ENCODE measurements at places on chromosomes 12 and 14.

GRCh38 chr12:41683023-41683422 lies 461.7 kb downstream of the GXYLT1 start:
- no peak for DNase-seq

- DNase-seq = no peak
Observed at GRCh38 chr14:89146274-89146673, 270.8 kb downstream of the FOXN3 start.

GRCh38 chr14:81454572-81455218 lies 54.6 kb upstream of the STON2 start:
- no peak for DNase-seq

GRCh38 chr14:77812028-77812427 lies 12.1 kb downstream of the ADCK1 start:
- no peak for DNase-seq

DNA sequence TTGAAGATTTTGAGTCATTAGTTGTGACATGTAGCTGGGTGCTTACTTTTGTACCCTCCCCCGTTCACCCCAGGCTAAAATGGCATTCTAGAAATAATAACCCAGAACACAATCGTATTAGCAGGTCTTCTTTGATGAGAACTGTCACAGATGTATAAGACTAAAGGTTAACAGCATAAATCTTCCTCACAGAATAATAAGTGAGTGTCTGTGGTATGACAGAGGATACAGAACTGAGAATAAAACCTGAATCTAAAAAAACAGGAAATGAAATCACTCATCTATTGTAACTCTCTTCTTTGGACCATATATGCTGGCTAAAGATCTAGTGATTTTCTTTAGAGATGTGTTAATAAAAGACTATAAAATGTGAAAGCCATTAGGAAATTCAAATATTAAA lies 746.6 kb downstream of the LRFN5 start:
- no peak for DNase-seq

DNA sequence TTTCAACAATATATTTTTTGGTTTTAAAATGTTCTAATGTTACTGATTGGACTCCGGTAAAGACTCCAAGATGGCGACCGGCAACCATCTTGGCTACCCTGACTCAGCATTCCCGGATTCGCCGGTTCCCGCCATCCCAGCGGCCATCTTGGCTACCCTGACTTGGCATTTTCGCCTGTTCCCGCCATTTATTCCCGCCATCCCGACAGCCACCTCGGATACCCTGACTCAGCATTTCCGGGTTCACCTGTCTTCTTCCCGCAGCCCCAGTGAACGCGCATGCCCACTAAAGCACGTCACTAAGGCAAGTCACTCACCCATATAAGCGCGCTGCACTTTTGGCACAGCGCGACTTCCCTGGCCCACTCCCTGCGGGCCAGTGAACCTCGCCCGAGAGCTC lies 9.0 kb upstream of the LRFN5 start:
- no peak for DNase-seq

DNA sequence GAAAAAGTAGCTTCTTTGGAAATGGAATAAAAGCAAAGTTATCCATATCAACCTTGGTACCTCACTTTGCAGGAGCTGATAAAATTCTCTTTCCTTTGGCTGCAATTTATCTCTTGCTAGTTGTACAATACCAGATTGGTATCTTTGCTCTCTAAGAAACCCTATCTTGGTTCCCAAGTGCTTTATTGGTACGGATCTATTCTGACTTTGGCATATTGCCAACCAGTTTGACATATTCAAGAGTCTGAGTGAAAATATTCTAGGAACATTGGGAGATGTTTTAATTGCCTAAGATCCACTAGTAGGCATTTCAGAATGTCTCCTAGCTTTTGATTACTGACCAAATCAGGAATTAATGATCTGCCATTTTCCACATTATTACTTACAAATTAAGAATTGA lies 167.2 kb upstream of the ATP2B1 start:
- no peak for DNase-seq

- DNase-seq = no peak
Observed at GRCh38 chr12:116577154-116577561, 18.0 kb downstream of the MAP1LC3B2 start.

DNA sequence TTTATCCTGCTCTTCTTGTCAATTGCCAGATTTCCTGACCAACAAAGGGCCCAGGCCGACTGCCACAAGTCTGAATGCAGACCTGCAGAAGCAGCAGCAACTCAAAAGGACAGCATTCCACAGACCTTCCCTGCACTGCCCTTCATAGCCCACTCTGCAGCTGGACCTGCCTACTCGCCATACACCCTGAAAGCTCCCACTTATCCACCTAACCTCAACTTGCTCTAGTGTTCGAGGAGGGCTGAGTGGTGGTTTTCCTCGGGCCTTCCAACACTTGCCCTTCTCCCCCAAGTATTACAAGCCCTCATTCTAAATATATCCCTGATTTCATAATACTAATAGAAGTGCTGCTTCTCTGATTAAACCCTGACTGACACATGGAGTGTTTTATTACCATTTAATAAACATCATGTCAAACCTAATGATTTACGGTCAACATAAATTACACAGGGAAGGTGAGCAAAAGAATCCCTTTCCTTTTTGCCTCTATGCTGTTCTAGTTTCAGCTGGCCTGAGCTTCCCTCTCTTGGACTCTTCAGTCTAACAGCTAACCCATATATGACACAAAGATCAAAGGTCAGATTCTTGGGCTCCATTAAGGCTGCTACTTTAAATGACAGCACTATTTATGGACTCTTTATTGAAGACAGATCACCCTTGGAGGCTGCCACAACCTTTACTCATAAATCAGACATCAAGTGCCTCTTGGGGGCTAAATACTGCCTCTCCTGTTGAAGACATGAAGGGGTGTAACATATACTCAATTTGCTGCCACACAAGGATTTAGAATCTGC lies 1546.9 kb upstream of the TMEM132C start:
- DNase-seq = no peak

- no peak for DNase-seq
Observed at GRCh38 chr12:42704810-42705401, 115.4 kb upstream of the PRICKLE1 start.

- DNase-seq = no peak
Observed at GRCh38 chr12:112413855-112414625, 4.6 kb upstream of the RPL6 start.

DNA sequence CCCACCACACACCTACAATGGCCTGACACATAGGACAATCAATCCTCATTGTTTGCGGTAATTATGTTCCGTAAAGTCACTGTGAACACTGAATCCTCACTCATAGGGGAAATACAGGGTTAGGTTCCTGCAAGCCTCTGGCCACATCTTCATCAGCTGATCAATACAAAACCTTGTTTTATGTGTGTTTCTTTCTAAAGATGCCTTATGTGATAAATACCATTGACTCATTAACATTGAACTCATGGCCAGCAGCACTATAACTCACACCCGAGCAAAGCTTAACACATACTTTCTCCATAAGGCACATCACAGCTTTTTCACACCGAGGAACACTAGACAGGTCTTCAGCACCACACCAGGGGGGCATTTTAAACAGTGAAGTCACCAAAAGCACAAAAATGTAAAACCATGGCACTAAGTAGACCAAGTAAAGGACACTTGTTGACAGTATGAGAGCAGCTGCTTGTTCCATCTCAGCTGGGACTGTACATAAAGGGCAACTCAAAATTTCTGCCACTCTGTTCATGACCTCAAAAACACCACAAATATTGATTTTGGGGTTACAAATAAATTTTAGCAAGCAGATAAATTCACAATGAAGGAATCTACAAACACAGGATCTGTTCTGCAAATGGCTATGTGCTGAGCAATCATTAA lies 60.5 kb downstream of the ESR2 start:
- no peak for DNase-seq

DNA sequence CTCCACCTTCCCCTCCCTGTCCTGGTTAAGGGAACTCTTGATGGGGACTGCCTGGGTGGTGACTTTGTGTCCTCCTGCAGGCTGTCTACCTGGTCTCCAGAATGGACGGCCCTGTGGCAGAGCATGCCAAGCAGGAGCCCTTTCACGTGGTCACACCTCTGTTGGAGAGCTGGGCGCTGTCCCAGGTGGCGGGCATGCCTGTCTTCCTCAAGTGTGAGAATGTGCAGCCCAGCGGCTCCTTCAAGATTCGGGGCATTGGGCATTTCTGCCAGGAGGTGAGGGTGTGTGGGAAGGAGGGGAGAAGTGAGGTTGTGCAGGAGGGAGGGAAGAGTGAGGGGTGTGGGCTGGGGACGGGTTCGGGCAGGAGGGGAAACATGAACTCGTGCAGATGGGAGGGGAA lies 5.7 kb downstream of the SDSL start:
- DNase-seq = no peak

DNA sequence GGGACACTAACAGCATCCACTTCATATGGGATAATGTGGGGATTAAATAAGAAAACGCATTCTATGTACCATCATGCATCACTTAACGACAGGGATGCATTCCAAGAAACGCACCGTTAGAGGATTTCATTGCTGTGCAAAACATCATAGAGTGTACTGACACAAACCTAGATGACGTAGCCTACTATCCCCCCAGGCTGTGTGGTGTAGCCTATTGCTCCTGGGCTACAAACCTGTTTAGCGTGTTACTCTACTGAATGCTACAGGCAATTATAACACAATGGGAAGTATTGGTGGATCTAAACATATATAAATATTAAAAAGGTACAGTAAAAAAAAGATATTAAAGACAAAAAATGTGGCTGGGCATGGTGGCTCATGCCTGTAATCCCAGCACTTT lies 230.6 kb downstream of the KSR2 start:
- DNase-seq = no peak

DNA sequence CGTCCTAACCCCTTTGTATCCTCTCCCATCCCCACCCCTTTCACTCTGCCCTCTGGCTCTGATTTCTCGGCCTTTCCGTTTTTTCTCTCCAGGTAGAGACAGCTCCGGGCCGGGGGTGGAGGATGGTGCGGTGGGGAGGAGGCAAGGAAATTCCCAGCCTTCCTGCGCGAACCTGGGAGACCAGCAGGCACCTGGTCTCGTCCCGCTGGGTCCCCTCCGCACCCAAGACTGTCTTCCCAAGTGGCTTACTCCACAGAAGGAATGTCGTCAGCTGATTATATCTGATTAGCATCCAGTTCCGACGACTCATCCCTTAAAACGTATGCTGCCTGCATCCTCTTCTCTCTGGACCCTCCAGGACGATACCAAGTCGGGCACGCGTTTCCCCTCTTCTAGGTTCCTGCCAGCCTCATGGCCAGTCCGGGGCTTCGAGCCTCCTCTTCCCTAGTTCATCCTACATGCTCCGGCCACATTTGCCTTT lies 42.2 kb upstream of the CAPRIN2 start:
- DNase-seq = no peak

DNA sequence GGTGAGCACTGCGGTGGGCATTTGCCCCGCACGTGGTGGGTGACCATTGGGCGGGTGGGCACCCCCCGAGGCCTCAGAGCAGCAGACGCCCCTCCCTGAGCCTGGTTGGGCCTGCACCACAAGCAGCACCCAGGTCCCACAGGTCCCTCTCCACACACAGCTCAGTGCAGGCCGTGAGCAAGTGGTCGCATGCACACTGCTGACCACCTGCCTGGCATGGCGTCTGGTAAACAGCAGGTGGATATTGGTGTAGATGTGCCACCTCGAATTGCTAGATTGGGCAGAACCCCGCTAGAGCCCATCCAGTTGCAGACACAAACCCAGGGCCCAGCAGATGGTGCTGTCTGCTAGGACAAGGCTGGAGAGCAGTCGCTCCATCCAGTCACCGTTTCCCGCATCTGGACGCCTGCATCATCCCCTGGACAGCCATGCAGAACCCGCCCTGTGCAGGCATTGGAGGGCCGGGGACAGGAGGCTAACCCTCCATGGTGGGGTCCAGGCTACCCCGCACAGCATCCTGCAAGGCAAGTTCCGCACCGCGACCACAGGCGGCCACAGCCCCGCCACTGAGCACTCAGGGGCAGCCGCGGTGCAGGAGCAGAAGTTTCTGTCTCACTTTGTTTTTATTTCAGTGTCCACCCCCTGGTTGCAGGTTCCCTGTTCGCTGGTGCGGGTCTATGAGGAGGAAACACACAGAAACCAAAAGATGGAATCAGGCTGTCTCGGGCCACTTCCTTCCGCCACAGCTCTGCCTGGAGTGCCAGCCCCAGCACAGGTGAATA lies 45.6 kb upstream of the RIMBP2 start:
- peak; percentile 70 for DNase-seq

GRCh38 chr14:68941820-68942219 lies 37.3 kb downstream of the ACTN1 start:
- no peak for DNase-seq

DNA sequence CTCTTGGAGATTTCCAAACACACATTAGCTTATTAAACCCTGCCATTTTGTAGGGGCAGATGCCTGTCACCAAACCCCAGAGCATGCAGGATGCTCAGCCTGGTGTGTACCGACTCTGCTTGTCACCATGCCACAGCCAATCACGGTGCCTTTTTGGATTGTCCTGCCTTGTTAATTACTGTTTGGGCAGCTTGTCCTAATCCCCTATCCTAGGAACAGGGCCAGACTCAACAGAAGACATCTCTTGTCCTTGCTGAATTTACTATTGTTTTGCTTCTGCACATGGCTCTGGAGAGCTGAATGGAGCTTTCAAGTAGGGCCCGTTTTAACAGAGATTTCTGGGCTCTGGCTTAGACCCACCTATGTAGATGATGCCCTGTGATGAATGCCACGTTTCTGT lies 388.5 kb downstream of the AACS start:
- no peak for DNase-seq

DNA sequence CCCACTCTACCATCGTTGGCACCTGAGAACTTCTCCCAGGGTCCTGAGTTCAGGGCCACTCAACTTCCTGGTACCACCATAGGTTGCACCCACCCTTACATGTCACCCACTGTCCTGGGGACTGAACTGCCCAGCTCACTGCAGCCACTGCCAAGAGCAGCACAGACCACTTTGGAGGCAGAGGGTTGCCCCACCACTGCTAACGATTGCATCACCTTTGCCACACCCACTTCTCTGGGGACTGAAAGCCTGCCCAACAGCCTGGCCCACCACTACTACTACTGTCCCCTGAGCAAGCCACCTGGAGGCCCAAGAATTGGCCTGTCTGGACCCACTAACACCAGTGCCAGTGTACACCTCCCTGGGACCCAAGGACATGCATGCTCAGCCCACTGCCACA lies 27.6 kb downstream of the CACNA2D4 start:
- no peak for DNase-seq

DNA sequence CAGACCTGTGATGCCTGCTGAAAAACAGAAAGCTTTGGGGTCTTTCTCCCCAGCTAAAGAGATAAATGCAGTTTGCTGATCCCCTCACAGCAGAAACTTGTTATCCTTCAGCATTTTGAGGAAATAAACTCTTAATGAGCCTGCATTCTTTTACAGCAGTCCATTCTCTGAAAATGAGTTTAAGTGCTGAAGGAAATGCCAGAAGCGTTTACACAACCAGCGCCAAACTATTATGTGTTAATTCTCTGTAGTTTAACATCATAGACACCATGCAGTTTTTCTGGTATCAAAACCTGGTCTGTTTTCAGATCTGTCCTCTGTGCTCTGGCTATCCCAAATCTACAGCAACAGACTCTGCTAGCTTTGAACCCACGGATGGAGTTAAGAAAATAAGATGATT lies 291.3 kb downstream of the NPAS3 start:
- DNase-seq = no peak

- no peak for DNase-seq
Observed at GRCh38 chr12:39671898-39672875, 52.6 kb upstream of the ABCD2 start.

- DNase-seq = no peak
Observed at GRCh38 chr14:32397861-32398640, 69.0 kb downstream of the AKAP6 start.

GRCh38 chr14:60655119-60655897 lies 6.0 kb upstream of the SIX1 start:
- no peak for DNase-seq

Data from adrenal gland (tissue), 19 donors.